ENCODE measurements at places on chromosomes 6 and 20. TPM values are rescaled to one million over a fixed set of nuclear protein-coding genes. Genes with fewer than 3 reads are reported as not detected.

The PROKR2 gene
- total RNA-seq = not detected

The CCM2L gene
- total RNA-seq = 4.3 TPM

The NKX2-2 gene
- total RNA-seq = not detected

The TMEM74B gene
- 2.8 TPM for total RNA-seq

DNA sequence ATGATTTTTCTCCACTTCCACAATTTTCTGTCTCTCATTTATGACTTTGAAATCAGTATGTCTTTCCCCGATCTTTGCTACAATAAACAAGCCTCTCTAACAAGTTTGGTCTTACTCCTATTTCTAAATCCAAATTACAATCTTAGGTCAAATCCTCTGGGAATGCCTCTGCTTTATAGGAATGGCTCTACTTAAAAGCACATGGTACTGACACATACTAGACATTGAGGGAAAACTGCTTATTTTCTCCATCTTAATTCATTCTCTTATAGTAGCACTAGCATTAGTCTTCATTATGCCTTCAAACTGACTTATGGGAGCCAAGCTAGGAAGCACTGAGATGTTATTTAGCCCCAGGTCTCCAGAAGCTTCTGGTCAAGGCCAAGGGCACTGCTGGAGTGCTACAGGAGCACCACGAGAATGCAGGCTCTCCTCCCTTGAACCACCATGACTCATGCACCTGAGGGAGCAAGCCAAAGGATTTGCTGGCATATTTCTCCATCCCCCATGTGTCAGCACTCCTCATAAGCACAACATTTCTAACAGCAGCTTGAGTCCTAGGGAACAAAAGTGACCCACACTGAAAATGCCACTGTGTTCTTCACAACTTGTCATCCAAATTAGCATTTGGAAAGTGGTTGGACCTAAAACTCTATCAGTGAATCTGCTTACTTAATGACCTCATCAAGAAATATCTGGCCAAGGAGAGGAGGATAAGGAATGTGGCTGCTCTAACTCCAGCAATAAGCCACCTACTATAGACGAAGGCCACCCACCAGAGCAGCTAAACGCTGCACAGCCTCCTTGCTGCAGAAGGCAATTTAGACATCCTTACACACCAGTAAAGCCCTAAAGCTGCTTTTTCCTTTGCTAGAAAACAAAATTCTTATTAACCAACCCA lies 156.8 kb upstream of the KCNQ5 start:
- DNase-seq = no peak

GRCh38 chr20:48620154-48620506 lies 207.7 kb downstream of the PREX1 start:
- no peak for DNase-seq

- DNase-seq = no peak
Measured at GRCh38 chr6:121491576-121491975, 56.1 kb downstream of the GJA1 start.

DNA sequence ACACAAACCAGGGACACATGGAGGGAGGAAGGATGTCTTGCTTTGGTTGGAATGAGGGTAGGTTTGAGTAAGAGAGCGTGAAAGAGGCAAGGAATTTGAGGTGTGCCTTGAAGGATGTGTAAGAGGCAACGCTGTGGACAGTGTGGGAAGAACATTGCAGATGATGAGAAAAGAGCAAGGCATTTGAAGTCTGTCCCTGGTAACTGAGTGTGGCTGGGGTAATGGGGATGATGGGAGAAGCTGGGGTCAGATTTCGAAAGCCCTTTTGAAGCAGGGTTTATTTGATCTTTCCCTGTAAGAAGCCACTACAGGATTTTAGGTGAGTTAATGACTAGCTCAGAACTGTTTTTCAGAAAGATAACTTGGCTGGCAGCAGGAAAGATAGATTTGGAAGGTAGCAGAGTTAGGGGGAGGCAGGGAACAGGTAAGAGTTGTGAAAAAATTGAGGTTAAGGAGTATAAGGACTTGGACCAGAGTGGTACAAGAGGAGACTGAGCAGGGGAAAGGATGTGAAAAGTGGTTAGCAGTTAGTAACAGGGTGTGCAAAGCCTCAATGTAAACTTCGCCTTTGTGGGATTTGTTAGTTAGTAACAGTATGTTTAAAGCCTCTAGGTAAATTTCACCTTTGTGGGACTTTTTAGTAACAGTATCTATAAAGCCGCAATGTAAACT lies 17.7 kb downstream of the UTRN start:
- no peak for DNase-seq

GRCh38 chr6:43334466-43335095 lies 26.0 kb upstream of the CRIP3 start:
- no peak for DNase-seq

DNA sequence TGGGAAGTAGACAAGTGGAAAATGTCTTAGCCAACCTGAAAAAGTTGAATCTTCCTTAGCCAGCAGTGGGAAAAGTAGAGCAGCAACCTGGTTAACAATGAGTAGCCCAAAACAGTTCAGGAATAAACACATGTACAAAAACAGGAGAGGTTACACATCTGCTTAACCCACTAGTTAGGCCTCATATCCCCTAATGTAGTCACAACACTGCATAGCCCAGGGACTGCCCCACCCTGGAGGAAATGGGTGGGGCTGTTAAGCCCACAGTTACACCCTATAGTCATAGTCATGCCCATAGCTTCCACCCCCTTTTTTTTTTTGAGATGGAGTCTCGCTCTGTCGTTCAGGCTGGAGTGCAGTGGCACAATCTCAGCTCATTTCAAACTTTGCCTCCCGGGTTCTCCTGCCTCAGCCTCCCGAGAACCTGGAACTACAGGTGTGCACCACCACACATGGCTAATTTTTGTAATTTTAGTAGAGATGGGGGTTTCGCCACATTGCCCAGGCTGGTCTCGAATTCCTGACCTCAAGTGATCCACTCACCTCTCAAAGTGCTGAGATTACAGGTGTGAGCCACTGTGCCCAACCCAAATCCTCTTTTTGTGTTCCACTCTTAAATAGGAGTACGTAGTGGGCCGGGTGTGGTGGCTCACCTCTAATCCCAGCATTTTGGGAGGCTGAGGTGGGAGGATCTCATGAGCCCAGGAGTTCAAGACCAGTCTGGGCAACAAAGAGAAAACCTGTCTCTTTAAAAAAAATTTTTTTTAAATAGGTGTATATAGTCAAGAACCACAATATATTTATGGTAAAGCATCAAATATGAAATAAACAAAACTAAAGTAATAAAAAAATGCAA lies 24.5 kb downstream of the ILRUN start:
- DNase-seq = no peak

DNA sequence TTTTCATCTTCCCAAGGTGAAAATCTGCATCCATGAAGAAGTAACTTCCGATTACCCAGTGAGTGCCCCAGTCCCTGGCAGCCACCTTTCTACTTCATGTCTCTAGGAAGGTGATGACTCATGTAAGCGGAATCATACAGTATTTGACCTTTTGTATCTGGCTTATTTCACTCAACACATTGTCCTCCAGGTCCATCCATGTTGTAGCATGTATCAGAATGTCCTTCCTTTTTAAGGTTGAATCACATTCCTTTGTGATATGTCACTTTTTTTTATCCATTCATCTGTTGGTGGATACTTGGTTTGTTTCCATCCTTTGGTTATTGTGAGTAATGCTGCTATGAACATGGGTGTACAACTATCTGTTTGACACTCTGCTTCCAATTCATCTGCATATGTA lies 176.3 kb upstream of the CDYL start:
- no peak for DNase-seq

DNA sequence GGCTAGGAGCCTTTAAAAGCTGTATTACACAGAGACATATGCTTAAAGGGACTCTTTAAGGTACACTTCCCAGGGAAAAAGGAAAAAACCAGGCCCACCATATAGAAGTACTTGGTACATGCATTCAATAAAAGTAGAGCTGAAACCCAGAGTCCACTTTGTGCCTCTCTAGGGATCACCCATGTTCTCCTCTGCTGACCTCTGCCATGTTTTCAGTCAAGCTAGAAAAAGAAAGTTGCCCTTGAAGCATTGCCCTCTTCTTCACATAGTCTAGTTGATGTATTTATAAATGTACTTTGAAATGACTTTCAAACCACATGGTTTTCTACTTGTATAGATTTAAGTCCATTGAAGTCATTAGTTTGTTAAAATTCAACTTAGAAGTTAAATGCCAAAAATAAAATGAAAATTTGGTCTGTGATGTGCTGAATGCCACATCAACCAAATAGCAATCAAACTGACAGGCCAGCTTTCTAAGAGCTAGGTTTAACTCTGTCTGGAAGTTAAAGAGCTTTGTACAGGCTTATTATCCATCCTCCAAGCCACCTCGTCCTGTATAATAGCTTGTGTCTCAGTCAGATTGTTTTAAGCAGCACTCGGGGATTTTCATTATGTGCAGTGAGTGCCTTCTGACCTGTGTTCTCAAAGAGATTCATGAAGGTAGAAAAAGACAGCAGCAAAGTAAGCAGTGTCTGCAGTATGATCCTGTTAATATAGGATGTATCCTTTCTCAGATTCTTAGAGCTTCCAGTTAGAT lies 238.6 kb upstream of the PLN start:
- DNase-seq = no peak

GRCh38 chr6:144460327-144461095 lies 175.4 kb downstream of the UTRN start:
- DNase-seq = no peak

GRCh38 chr20:61581825-61582188 lies 329.7 kb downstream of the CDH4 start:
- no peak for DNase-seq

GRCh38 chr6:4364711-4365110 lies 229.3 kb upstream of the ECI2 start:
- DNase-seq = no peak

All from omental fat pad (tissue), 4 donors.